Testis (tissue), 5 donors: ENCODE measurements at places on chromosomes 12 and 14. TPM values are rescaled to one million over a fixed set of nuclear protein-coding genes. Genes with fewer than 3 reads are reported as not detected.

DNA sequence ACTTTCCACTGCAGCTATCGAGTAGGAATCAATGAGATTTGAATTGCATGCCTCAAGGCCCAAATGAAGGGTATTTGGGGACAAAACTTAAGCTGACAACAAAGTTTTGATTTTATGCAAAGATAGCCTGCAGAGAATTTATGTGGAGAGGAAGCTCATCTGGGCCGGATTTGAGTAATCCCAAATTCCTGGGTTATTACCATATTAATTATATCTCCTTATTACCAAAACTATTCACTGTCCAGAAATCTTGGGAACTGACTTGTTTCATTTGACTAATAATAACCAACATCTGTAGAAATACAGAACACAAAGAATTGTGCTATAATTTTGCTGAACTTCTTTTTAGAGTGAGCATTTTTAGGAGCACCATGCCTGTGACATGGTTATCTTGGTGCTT, 70.4 kb downstream of the KITLG start:
- DNase-seq, result no peak
- no peaks in the 10 kb centered on the region for H3K4me1 ChIP-seq
- no peaks in the 10 kb centered on the region for H3K27me3 ChIP-seq
- no peaks in the 10 kb centered on the region for H3K36me3 ChIP-seq

DNA sequence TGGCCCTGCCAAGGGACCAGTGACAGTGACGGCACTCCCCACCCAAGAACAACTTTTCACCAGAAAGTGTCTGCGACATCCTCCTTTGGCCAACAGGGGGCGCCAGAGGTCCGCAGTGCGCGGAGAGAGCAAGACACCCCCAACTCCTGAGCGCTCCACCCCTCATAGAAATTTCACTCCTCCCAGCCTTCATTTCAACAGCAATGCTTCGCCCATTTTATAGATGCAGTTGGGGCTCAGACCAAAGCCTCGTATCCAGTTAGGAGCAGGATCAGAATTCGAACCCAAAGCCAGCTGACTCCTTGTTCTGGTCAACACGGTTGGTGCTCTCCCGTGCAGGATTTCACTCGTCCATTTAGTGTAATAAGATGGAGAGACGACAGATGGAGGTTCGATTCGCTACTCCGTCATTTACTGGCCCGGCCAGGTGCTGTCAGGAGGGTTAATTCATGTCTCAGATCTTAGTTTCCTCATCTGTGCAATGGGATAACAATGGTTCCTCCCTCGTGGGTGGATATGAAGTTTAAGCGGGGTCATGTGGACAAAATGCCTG, 2.4 kb upstream of the POP5 start:
- H3K4me3 ChIP-seq, result no peak overlapping the region
- H3K36me3 ChIP-seq, result no peaks in the 10 kb centered on the region
- DNase-seq, result peak; percentile 80
- no peak overlapping the region for H3K27ac ChIP-seq
- H3K4me1 ChIP-seq, result peaks cover 26% of the 10 kb centered on the region

- no peak for DNase-seq
- no peaks in the 10 kb centered on the region for H3K27me3 ChIP-seq
- H3K27ac ChIP-seq, result no peak overlapping the region
- H3K4me3 ChIP-seq, result no peak overlapping the region
These were observed 296.6 kb upstream of the RTL1 start for GRCh38 chr14:101200008-101200649.

GRCh38 chr14:35257809-35258208, 34.4 kb upstream of the PSMA6 start:
- no peaks in the 10 kb centered on the region for H3K36me3 ChIP-seq
- no peak overlapping the region for H3K4me3 ChIP-seq
- H3K4me1 ChIP-seq, result peaks cover 15% of the 10 kb centered on the region
- H3K27ac ChIP-seq, result peak overlapping the region; percentile 8
- H3K27me3 ChIP-seq, result no peaks in the 10 kb centered on the region

GRCh38 chr14:54310151-54310850, 86.5 kb upstream of the CDKN3 start:
- no peaks in the 10 kb centered on the region for H3K27me3 ChIP-seq
- DNase-seq, result no peak
- H3K27ac ChIP-seq, result no peak overlapping the region
- no peaks in the 10 kb centered on the region for H3K4me1 ChIP-seq

- H3K4me3 ChIP-seq, result no peak overlapping the region
- H3K4me1 ChIP-seq, result no peaks in the 10 kb centered on the region
- no peak for DNase-seq
These were observed 1005.5 kb downstream of the NRXN3 start for GRCh38 chr14:79175671-79176070.

DNA sequence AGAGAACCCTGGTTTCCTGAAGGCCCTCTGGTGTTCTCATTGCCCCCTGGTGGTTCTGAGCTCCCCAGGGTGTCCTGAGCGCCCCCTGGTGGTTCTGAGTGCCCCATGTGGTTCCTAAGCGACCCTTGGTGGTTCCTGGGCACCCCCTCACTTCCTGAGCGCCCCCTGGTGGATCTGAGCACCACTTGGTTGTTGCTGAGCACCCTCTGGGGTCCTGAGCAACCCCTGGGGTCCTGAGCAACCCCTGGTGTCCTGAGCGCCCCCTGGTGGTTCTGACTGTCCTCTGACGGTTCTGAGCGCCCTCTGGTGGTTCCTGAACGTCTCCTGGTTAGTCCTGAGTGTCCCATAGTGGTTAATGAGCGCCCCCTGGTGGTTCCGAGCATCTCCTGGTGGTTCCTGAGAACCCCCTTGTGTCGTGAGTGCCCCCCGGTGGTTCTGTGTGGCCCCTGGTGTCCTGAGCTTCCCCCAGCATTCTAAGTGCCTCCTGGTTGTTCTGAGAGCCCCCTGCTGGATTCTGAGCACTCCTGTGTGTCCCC, 568.3 kb downstream of the TMEM121 start:
- no peak for DNase-seq
- H3K27me3 ChIP-seq, result no peaks in the 10 kb centered on the region
- no peaks in the 10 kb centered on the region for H3K36me3 ChIP-seq

DNA sequence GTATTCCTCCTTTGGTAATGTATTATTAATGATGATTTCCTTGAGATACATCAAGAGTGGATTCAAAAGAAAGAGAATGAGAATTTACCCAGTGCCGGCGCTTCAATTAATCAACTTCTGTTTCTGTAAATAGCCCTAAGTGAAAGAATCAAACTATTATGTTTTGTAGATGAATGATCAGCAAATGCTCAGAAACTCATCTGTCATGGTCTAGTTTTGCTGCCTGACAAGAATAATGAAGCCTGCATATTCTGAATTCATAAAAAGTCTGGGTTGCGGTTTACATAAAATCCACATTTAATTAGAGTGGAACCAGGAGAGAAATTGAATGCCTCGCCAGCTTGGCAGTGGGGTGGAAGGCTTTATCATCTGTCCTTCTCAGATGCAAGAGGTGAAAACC, 325.3 kb downstream of the GALC start:
- no peaks in the 10 kb centered on the region for H3K4me1 ChIP-seq
- no peak for DNase-seq
- no peak overlapping the region for H3K27ac ChIP-seq
- no peaks in the 10 kb centered on the region for H3K27me3 ChIP-seq
- no peaks in the 10 kb centered on the region for H3K36me3 ChIP-seq
- no peak overlapping the region for H3K4me3 ChIP-seq

DNA sequence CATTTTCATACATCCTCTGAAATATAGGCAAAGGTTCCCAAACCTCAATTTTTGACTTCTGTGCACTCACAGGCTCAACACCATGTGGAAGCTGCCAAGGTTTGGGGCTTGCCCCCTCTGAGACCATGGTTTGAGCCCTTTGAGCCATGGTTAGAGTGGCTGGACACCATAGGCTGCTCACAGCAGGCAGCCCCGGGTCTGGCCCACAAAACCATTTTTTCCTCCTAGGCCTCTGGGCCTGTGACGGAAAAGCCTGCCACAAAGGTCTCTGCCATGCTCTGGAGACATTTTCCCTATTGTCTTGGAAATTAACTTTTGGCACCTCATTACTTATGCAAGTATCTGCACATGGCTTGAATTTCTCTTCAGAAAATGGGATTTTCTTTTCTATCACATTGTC, 1113.2 kb upstream of the ATXN7L3B start:
- no peak for DNase-seq
- no peak overlapping the region for H3K4me3 ChIP-seq
- no peaks in the 10 kb centered on the region for H3K27me3 ChIP-seq

- H3K27me3 ChIP-seq, result no peaks in the 10 kb centered on the region
- H3K4me1 ChIP-seq, result peaks cover 17% of the 10 kb centered on the region
- H3K36me3 ChIP-seq, result no peaks in the 10 kb centered on the region
- no peak for DNase-seq
- no peak overlapping the region for H3K4me3 ChIP-seq
These were observed 1.9 kb downstream of the PCNX4 start for GRCh38 chr14:60093606-60094005.

GRCh38 chr12:100493396-100494012, 19.8 kb downstream of the NR1H4 start:
- no peak overlapping the region for H3K4me3 ChIP-seq
- no peaks in the 10 kb centered on the region for H3K4me1 ChIP-seq
- no peaks in the 10 kb centered on the region for H3K27me3 ChIP-seq
- no peak overlapping the region for H3K27ac ChIP-seq
- H3K36me3 ChIP-seq, result no peaks in the 10 kb centered on the region
- no peak for DNase-seq

Gene TAS2R20
- 2.2 TPM for total RNA-seq

Gene ANO2
- total RNA-seq, result 24.4 TPM

Gene AMHR2
- 39.0 TPM for total RNA-seq
